Stimulated activated CD4-positive, alpha-beta T cell treated with anti-CD3 and anti-CD28 coated beads, Interleukin-2, amount 100 ng/mL, for 24 hours (primary cell): ENCODE measurements at places on chromosomes 3 and 15.

DNA sequence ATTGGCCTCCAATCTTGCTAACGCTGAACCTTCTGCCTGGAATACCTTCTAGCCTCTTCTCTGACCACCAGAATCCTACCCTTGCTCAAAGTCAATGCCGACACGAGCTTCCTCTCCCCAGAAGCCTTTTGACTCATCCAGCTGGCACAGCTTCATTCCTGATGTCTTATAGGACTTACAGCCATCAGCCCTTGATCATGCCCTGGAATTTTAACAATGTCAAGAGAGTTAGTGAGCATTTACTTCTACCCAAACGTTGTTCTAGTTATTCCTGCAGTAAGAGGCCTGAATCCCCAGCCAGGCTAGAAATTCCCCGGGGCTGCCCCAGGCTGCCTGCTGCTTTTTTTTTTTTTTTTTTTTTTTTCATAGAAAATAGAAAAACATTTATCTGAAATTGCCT lies 3.9 kb downstream of the CYP1A2 start:
- DNase-seq, result no peak

GRCh38 chr3:138939561-138940241 lies 7.2 kb downstream of the FOXL2 start:
- no peak for DNase-seq

- DNase-seq, result no peak
Observed at GRCh38 chr15:26967719-26968269, 3.2 kb upstream of the GABRG3 start.

GRCh38 chr3:42682301-42683070 lies 2.9 kb upstream of the KLHL40 start:
- no peak for DNase-seq

DNA sequence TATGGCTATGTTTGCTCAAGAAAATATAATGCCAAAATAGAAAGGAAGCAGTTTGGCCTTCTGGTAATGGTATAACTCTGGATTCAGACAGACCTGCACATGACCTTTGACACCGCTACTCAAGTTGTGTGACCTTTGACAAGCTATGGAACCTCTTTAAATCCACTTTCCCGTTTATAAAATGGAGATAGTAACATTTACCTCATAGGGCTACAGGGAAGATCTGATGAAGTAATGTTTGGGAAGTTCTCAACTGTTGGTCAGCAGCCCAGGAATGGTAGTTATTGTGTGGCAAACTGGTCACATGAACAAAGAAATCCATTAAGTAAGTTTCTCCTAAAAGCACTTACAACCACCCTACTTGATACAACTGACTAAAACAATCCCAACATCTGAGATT lies 95.1 kb upstream of the PHLDB2 start:
- no peak for DNase-seq

- no peak for DNase-seq
Observed at GRCh38 chr3:50254577-50255250, 14.2 kb upstream of the SEMA3B start.

DNA sequence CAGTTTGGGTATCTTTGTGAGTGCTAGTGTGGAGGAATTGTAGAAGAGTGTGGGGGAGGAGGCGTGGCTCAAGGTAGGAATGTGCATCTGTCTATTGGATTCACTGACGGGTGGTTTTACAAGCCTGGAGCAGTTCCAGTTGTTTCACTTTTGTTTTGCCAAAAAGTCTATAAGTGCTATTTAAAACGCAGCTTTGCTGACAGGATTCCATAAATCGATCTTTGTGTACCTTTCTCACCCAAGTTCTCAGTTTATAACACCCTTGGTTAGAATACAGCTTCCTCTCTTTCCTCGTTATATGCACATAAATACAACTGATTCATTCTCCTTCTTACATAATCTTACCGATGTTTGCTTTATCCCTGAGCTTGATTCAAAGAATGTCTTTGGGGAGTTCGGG lies 123.2 kb upstream of the UBE2E2 start:
- no peak for DNase-seq

- no peak for DNase-seq
Observed at GRCh38 chr3:145357453-145357852, 803.5 kb downstream of the PLOD2 start.

GRCh38 chr3:125145751-125146475 lies 66.6 kb downstream of the SLC12A8 start:
- no peak for DNase-seq

GRCh38 chr3:136694321-136694720 lies 57.9 kb downstream of the STAG1 start:
- no peak for DNase-seq

- no peak for DNase-seq
Observed at GRCh38 chr3:69012100-69012799, 1.2 kb downstream of the EOGT start.

DNA sequence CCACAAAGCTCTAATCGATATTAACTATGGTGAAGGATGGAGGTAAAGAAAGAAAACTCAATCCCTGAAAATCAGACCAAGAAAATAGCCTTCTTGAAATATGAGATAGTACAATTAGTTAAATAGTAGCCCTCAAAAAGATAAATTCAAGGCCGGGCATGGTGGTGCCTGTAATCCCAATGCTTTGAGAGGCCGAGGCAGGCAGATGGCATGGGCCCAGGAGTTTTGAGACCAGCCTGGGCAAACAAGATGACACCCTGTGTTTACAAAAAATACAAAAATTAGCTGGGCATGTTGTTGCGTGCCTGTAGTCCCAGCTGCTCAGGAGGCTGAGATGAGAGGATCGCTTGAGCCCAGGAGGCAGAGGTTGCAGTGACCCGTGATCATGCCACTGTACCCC lies 31.6 kb upstream of the CEP152 start:
- DNase-seq, result no peak

- no peak for DNase-seq
Observed at GRCh38 chr3:21502656-21503055, 248.4 kb downstream of the ZNF385D start.

GRCh38 chr3:129593595-129594339 lies 12.7 kb downstream of the PLXND1 start:
- peak; percentile 49 for DNase-seq

- DNase-seq, result no peak
Observed at GRCh38 chr3:190375246-190375645, 12.7 kb upstream of the CLDN16 start.

- no peak for DNase-seq
Observed at GRCh38 chr15:42160136-42160535, 3.7 kb upstream of the PLA2G4F start.

DNA sequence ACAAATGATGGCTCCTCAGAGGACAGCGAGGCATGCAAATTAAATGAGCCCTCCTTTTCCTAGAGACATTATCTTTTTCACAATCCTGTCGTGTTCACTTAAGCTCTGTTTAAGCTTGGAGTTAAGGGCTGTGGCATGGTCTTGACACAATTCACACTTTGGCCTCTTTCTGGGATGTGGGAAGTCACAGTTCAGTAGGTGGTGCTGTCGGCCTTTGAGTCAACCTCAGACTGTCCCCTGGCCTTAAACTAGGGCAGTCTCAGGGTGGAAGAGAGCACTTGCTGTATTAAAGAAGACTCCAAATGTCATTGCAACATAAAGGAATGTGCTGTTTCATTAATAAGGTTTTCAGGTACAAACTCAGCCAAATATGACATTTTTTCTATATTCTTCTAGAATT lies 351.0 kb downstream of the MCTP2 start:
- DNase-seq, result peak; percentile 29

GRCh38 chr3:187150599-187150998 lies 11.3 kb upstream of the RPL39L start:
- DNase-seq, result peak; percentile 76

DNA sequence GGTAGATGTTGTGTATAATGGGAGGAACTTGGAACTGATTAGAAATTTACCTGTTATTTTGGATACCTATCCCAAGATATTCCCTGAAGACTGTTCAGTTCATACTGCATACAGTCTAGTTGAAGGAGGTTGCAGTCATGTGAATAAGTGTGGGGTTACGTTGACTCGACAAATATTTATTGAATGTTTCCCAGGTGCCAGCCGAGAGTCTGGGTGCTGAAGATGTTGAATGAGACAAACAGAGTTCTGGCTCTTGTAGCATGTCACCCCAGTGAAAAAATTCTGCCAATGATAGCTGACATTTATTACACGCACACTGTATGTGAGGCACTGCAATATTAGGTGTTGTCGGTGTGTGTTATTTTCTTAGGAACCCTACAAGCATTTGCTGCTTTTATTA lies 176.0 kb downstream of the KCNMB2 start:
- no peak for DNase-seq

DNA sequence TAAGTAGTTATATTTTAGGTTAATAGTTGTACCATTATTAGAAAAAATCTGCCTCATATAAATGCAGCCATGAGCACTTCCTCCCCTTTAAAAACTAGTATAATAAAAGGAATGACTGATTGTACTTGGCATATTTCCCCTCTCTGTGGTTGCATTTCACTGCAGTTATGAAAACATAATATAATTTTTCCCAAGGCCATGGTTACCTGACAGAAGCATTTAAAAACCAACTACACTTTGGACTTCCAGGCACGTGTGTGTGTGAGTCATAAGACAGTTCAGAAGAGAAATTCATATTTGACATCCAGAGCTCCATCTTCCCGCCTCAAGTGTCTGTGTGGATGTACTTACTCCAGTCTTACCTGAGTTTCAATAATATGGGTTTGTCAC lies 828.2 kb upstream of the CFAP20DC start:
- no peak for DNase-seq

GRCh38 chr3:64825404-64826120 lies 137.8 kb upstream of the ADAMTS9 start:
- no peak for DNase-seq

GRCh38 chr15:81843226-81843625 lies 202.6 kb downstream of the MEX3B start:
- no peak for DNase-seq

DNA sequence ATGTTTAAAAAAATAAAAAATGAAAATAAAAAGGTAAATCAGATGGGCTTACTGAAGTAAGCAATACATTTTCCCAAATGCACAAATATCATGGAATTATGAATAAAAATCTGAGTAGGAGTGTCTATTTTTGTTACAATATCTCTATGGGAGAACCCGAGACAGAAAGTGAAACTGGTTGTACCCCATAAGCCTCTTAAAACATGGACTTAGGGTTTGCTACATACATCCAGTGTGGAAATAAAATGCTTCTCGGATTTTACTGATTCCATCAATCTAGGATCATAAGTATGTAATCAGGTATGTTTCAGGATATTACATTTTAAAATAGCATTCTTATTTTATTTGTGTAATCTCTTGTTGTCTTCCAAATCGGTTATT lies 177.8 kb upstream of the CDIN1 start:
- no peak for DNase-seq

GRCh38 chr3:155702745-155703591 lies 41.9 kb downstream of the PLCH1 start:
- DNase-seq, result no peak

DNA sequence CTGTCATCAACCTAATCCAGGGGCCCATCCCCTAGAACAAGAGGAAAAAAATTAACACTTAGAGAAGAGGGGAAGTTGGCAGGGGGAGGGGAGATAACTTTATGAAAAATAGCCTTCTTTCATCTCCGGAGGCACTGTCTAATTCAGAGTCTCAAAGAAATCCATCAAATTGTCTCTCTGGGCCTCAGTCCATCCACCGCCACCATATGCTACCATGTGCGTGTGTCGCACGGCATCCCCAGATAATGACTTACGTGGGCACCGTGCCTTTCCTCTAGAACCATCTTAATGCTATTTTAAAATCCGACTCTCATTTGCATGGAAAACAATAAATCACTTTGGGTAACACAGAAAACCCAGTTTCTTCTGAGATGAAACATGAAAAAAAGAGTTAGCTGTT lies 619.7 kb downstream of the FHIT start:
- DNase-seq, result no peak

DNA sequence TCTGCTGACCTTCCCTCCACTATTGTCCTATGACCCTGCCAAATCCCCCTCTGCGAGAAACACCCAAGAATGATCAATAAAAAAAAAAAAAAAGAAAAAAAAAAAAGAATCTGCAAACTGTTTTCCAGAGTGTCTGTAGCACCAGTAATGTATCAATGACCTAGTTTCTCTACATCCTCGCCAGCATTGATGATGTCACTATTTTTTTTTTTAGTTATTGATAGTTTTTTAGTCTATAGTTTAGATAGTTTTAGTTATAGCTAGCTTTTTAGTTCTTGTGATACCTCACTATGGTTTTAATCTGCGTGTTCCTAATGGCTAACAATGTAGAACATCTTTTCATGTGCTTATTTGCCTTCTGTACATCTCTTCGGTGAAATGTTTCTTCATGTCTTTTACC lies 36.1 kb upstream of the XIRP1 start:
- DNase-seq, result no peak

DNA sequence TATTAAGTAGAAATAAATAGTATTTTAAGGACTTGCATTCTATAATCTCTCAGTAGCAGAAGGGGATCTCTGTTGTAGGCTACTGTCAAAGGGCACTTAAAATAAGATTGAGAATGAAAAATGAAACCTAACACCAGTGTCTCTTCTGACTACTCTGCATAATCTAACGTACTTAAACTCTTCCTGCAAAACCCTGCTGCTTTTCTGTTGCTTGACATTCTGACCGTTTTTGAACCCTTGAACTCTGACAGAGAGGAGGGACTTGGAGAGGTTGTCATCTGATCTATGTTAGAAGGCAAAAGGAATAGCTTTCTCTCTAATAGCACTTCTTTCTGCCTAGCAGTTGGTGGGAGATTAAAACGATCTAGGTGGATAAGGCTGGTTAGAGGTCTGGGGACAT lies 204.6 kb downstream of the ZIC1 start:
- DNase-seq, result no peak

GRCh38 chr15:39589815-39590644 lies 9.2 kb downstream of the THBS1 start:
- DNase-seq, result no peak

GRCh38 chr3:1235526-1236120 lies 142.8 kb downstream of the CNTN6 start:
- no peak for DNase-seq

GRCh38 chr3:189056646-189057335 lies 115.0 kb upstream of the TPRG1 start:
- DNase-seq, result no peak

DNA sequence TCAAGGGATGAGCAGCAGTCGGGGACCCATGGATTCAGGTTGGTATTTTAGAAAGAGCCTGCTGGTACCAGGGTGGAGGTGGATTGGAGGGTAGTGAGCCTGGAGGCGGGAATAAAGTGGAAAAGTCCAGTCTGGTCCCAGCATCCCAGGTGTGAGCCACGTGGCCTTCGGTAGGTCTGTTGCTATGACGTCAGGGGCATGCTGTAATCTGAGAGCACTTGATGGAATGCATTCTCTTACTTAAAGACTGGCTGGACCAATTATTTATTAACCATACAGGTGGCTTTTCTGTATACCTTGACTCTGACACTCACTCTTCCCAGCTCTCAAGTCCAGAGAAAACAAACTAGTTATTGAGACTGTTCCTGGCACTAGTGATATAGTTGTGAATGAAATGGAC lies 389.9 kb upstream of the RGMA start:
- DNase-seq, result no peak

DNA sequence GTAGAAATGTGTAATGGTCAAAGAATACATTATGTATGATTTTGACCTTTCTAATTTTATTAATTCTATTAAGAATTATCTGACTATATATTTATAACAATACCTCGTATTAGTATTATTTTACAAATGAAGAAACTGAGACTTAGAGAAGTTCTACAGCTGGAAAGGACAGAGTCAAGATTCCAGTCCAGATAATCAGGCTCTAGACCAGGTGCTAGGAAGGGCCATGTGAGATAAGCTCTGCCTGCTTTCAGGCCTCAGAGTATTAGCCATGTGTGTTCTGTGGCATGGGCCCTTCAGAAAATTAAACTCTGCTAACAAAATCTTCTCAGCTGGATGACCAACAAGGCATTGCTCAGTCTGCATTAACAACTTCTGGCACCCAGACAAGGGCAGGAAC lies 87.5 kb downstream of the CD200R1L start:
- no peak for DNase-seq
